Activated CD4-positive, CD25-positive, alpha-beta regulatory T cell treated with anti-CD3 and anti-CD28 coated beads, Interleukin-2, amount 50 U/mL, for 24 hours (primary cell): ENCODE measurements at places on chromosomes 12 and 14.

GRCh38 chr14:64440494-64440893 lies 24.8 kb upstream of the AKAP5 start:
- ATAC-seq: no peak

- no peak for ATAC-seq
Observed at GRCh38 chr14:92122761-92123160, 992 bp downstream of the CPSF2 start.

- peak; percentile 76 for ATAC-seq
Observed at GRCh38 chr14:70907176-70907995, at the start of gene PCNX1. PCNX1 (plus strand) TSS chr14:70907459; CDS start chr14:70907851, 392 bp downstream.

DNA sequence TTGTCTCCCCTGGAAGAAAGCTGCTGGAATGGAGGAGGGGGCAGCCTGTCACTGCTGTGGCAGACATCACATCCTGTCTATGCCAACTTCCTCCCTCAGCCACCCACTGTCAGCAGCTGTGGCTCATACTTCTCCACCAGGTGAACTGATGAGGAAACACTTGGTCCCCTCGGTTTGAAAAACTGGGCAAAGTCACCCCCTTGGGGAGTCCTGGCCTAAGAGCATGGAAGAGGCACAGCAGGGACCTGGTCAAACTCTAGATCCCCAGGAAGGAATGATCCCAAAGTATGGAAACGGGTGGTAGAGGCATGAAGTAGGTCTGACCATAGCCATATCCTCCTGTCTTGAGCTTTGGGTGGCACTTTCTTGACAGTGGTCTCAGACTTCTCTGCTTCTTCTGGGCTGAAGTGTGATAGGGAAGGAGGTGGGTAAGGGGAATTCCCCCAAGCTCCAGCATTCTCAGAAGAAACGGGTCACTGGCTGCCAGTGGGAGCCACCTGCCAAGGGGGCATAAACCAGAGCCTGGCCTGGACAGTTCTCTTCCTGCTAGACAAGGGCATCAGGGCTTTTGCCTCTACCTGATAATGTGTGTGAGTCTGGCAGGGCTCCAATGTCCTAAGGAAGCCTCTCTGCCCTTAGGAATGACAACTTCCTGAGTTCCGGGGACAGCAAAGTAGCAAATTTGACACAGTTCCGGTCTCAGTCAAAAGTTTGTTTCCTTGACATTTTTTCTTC lies 36.0 kb downstream of the FMNL3 start:
- peak; percentile 72 for ATAC-seq

GRCh38 chr14:21997300-21997699 lies 323.7 kb upstream of the OR4E1 start:
- peak; percentile 79 for ATAC-seq
